Jurkat, Clone E6-1 (cell line): ENCODE measurements at places on chromosomes 16 and 17.

- DNase-seq = no peak
Measured at GRCh38 chr16:23131436-23131835, 17.8 kb downstream of the USP31 start.

DNA sequence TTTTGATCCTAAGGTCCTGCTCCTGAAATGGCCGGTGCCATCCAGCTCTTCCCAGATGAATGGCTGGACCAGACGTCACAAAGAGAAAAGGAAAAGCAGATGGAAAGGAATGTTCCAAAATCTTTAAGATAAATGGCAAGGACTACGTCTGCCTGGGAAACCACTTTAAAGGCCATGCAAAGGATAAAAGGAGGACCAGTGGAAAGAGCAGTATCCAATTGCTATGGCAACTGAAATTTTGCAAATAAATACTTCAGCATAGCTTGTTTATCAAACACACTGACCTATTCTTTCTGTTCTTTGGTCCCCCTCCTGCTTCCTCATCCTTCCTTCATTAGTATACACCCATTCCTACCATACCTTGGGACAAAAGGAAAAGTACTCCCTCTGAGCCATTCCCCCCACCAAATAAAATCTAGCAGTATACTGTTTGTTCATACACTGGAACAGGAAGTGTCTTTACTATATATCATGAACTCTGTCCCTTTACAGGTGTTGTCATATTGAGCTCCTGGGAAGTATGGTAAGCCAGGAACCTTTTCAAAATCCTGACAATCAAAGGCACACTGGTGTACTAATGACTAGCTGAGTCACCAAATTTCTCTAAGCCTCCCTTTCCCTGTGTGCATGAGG, 37.2 kb upstream of the NUFIP2 start:
- no peak for DNase-seq

GRCh38 chr17:41773190-41773588, 13.3 kb downstream of the JUP start:
- DNase-seq = no peak

DNA sequence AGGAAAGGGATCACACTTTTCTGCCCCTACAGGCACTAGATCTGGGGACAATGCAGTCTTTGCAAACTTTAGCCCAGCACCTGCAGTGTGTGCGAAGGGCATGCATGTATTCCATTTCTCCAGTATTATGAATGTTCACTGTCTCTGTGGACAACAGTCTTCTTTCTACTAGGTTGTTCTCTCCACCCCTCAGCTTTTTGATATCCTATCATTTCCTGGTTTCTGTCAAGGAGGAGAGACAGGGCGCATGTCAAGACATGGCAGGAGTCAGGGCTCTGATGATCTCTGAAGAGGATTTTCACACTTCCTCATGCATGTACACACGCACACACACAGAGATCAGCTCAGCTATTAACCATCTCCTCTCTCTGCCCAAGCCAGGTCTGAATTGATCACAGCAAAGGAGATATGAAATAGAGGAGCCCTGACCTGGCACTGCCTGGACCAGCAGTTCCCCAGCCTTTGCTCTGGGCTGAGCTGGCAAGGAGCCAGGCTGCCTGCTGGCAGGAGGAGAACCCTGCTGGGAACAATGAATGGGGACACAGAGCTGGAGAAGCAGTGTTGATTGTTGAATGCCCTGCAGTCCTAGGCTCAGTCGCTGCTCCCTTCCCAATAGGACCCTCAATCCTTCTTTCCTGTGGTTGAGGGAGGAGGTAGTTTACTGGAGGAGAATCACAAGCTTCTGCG, 2.6 kb downstream of the GPR179 start:
- no peak for DNase-seq

GRCh38 chr17:38600906-38601305, 4.8 kb downstream of the SRCIN1 start:
- no peak for DNase-seq

DNA sequence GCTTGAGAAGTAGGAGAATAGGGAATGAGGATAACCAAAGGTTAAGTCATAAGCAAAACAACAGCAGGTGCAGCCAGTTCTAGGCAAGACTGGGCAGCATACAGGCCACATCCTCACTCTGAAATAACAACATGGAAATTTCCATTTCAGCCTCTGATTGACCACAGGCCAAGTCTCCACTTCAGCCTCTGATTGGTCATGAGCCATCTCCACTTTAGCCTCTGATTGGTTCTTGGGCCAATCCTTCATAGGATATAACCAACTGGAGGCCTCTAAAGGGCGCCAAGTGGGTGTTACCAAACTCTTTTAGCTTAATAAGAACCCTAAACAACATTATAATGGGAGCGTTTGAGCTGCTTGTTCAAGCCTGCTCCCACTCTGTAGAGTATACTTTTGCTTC, 512.0 kb downstream of the NPIPA7 start:
- peak; percentile 14 for DNase-seq

GRCh38 chr16:66832661-66833305, 2.0 kb upstream of the NAE1 start:
- no peak for DNase-seq

DNA sequence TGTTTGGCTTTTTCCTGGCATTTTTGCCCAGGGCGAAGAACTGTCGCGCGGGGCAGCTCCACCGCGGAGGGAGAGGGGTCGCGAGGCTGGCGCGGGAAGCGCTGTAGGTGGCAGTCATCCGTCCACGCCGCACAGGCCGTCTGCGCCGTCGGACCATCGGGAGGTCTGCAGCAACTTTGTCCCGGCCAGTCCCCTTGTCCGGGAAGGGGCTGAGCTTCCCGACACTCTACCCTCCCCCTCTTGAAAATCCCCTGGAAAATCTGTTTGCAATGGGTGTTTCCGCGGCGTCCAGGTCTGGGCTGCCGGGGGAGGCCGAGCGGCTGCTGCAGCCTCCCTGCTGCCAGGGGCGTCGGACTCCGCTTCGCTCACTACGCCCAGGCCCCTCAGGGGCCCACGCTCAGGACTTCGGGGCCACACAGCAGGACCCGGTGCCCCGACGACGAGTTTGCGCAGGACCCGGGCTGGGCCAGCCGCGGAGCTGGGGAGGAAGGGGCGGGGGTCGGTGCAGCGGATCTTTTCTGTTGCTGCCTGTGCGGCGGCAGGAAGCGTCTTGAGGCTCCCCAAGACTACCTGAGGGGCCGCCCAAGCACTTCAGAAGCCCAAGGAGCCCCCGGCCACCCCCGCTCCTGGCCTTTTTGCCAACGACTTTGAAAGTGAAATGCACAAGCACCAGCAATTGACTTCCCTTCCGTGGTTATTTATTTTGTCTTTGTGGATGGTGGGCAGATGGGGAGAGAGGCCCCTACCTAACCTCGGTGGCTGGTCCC, 2.3 kb upstream of the CBX4 start:
- DNase-seq = no peak

- DNase-seq = no peak
Measured at GRCh38 chr16:11253995-11254912, 1.8 kb downstream of the SOCS1 start.

DNA sequence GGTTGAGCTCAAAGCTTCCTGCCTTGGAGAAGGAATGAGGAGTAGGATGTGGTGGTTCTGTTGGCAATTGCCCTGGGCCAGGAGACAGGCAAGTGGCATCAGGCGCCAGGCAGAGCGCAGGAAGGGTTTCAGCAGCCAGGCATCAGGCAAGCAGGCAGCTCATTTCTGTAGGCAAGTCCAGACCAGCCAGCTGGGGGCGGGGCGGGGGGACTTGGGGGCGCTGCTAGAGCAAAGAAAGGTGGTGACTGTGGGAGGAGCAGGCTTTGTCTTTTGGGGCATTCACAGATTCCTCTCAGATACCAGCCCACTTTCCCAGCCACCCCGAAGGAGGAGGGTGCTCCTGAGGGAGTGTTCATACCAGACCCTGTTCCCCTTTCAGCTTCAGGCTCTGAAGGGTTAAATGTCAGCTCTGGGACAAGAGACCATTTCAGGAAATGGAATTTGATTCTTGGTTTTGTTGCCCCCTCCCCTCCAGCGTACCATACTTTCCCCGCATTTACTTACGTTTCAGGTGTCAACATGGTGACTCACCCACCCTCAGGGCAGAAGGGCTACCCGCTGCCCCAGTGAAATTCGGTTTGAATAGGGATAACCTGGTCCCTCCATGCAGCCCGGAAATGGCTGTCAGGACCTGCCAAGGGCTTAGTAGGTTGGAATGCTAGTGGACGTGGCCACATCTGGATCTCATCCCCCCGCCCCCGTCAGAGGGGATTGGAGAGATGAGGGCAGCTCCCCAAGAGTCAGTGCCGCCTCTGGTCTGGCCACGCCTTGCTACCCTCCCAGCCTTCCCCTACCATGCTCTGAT, 13.2 kb downstream of the NGFR start:
- DNase-seq = no peak

DNA sequence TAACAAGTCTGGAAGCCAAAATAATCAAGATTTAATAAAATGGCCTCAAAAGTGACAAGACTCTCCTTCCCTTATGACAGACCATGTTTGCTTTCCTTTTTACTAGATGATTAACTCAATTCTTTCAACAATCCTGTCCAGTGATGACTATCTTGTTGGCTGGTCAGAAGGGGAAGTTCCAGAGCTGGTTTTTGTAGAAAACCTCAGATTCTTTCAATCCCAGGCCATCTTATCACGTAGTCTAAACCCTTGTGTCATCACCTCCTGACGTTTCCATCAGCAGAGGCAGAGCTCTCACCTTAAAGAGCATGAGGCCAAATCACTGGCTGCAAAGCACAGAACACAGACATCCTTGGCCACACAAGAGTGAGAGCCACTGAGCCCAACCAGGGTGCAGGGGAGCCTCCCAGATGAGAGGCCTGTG, 125.3 kb downstream of the ANKRD11 start:
- DNase-seq = no peak

- no peak for DNase-seq
Measured at GRCh38 chr17:70158180-70158579, 11.2 kb upstream of the KCNJ2 start.

GRCh38 chr17:31094600-31095235, at the start of gene NF1:
Gene NF1, plus strand, starts transcription at chr17:31094977. Its CDS starts 333 bp downstream, at chr17:31095310.
- peak; percentile 82 for DNase-seq

DNA sequence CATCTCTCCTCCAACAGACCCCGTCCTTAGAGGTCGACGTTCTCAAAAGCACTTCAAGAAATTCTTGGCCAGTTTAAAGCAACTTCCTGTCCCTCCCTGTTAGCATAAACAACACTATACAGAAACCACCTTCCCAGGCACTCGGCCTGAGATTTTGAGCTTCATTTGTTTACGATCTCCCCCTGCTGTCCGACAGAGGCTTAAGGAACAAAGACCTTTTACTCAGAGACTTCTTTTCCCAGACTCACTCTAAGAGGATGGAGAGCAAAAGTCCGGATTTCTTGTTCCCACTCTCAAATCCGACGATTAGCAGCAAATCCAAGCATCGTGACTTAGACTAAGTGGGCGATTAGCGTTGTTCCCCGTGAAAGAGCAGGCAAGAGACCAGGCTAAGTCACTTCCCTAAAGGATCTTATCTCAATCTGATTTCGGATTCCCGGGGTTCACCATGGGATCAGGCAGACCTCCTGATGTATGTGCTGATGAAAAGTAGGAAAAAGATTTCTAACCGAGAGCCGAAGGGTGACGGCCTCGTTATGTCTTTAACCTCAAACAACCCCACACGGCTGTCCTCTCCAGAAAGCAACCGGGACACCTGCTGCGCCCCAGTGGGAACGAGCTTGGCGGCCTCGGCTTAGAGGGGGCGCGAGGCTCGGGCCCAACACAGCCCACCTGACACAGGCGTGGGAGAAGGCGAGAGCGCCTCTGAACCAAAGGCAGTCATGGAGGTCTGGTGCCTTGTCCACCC, 598 bp downstream of the INPP5K start:
- DNase-seq = peak; percentile 66

DNA sequence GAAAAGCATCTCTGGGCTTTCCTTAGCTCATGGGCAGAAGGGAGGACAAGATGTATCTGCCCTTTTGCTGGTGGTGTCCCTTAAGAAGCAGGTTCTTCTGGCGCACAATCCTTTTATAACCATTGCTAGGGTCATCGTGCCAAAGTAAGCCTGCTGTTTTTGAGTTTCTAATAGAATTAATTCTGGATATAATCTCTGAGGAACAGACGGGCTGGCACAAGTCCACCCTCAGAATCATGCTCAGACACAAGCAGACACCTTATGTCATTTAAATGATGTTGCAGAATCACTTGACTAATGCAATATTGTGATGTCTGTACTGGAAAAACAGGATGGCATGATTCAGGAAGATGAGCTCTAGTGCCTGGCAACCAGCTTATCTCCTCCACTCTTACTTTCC, 18.8 kb upstream of the MMD start:
- DNase-seq = no peak

- DNase-seq = no peak
Measured at GRCh38 chr16:57823836-57824235, 21.5 kb upstream of the KIFC3 start.

- no peak for DNase-seq
Measured at GRCh38 chr16:56830669-56831068, 34.3 kb upstream of the SLC12A3 start.

- no peak for DNase-seq
Measured at GRCh38 chr17:73043686-73044581, 48.6 kb downstream of the SLC39A11 start.

GRCh38 chr17:29613856-29614255, 8.9 kb downstream of the CORO6 start:
- no peak for DNase-seq

DNA sequence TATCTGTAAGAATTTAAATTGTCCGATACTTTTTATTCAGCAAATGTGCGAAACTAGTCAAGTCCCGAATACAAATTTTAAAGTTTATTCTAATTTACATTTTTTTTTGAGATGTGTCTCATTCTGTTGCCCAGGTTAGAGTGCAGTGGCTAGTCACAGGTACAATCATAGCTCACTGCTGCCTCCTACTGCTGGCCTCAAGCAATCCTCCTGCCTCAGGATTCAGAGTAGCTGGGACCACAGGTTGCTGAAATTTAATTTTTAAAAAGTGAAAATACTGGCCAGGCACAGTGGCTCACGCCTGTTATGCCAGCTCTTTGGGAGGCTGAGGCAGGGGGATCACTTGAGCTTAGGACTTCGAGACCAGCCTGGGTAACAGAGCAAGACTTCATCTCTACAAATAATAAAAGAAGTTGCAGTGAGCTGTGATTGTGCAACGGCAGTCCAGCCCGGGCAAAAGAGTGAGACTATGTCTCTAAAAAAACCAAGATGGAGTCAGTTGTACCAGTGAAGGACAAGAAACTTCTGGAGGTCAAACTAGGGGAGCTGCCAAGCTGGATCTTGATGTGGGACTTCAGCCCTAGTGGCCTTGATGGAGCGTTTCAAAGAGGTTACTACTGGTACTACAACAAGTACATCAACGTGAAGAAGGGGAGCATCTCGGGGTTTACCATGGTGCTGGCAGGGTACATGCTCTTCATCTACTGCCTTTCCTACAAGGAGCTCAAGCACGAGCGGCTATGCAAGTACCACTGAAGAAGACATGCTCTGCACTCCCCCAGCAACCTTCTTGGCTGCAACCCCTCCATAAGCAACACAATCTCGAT, 5.6 kb downstream of the POLG2 start:
- DNase-seq = no peak

- DNase-seq = no peak
Measured at GRCh38 chr16:4701791-4702465, 8.6 kb downstream of the NUDT16L1 start.

GRCh38 chr16:17230932-17231581, 239.7 kb downstream of the XYLT1 start:
- no peak for DNase-seq

GRCh38 chr17:64343833-64344637, 46.6 kb downstream of the PECAM1 start:
- no peak for DNase-seq
